ENCODE measurements at places on chromosomes 6 and 20. TPM values are rescaled to one million over a fixed set of nuclear protein-coding genes. Genes with fewer than 3 reads are reported as not detected.

- no peaks in the 10 kb centered on the region for H3K27me3 ChIP-seq
- no peak overlapping the region for H3K4me3 ChIP-seq
- H3K4me1 ChIP-seq, result no peaks in the 10 kb centered on the region
- DNase-seq, result no peak
- no peak overlapping the region for H3K27ac ChIP-seq
These were observed 711.9 kb upstream of the EPHA7 start for GRCh38 chr6:94131271-94131670.

DNA sequence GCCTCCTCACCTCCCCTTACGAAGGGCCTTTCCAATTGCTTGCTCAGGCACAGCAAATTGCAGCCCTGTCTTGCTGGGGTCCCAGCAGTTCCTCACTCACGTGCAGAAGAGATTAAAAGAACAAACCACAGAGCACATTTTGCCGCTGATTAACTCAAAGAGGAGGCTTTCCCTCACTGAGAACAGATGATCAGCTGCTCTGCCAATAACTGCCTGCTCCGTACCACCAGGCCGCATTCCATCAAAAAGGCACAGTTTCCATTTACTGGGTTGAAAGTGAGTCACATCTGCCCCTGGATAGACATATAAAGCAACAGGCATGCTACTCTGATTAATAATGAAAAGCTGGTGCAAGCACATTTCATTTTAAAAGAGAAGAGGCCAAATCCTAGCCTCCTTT lies 446.8 kb downstream of the PTPRT start:
- H3K4me3 ChIP-seq, result no peak overlapping the region
- H3K4me1 ChIP-seq, result no peaks in the 10 kb centered on the region
- no peaks in the 10 kb centered on the region for H3K27me3 ChIP-seq
- H3K27ac ChIP-seq, result no peak overlapping the region
- no peak for DNase-seq

GRCh38 chr20:3165473-3166337 lies 6.0 kb upstream of the FASTKD5 start:
- peaks cover 1% of the 10 kb centered on the region for H3K27me3 ChIP-seq
- no peaks in the 10 kb centered on the region for H3K4me1 ChIP-seq
- no peak overlapping the region for H3K4me3 ChIP-seq
- no peak for DNase-seq
- no peak overlapping the region for H3K27ac ChIP-seq

GRCh38 chr6:154749341-154749740 lies 16.1 kb downstream of the SCAF8 start:
- no peaks in the 10 kb centered on the region for H3K36me3 ChIP-seq
- no peaks in the 10 kb centered on the region for H3K4me1 ChIP-seq
- no peak for DNase-seq
- no peak overlapping the region for H3K27ac ChIP-seq

DNA sequence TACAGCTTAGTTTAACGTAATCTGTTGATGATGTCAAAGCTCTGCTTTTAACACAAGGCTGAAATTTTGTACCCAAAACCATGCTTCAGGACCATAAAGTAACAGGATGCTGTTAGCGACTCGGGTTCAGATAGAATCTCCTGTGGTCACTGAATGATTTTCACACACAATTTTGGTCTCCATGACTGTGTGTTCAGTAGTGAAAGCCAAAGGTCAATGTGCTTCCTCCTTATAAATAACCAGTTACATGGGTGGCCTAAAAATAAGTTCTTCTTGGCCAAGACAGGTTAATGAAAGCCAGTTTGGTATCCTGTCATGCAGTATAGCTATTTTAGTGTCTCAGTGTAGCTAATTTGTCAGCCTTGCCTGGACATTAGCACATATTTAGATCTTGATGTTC lies 19.1 kb upstream of the LOC128125822 start:
- no peaks in the 10 kb centered on the region for H3K27me3 ChIP-seq
- H3K4me1 ChIP-seq, result peaks cover 11% of the 10 kb centered on the region
- no peak overlapping the region for H3K4me3 ChIP-seq
- H3K27ac ChIP-seq, result no peak overlapping the region

DNA sequence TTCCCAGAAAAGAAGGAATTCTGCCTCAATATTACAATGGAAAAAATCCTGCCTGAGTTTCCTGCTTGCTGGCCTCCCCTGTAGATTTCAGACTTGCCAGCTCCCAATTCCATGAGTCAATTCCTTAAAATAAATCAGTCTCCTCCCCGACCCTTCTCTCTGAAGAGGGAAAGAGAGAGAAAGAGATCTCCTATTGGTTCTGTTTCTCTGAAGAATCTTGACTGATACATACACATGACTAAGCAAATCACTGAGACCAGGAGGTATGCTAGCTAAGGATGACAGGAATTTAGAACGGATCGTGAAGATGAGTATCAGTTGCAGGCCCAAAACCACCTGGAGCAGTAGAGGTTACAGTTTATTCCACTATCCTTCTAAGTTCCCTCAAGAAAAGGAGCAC lies 11.3 kb upstream of the RBM24 start:
- no peaks in the 10 kb centered on the region for H3K4me1 ChIP-seq
- no peak overlapping the region for H3K27ac ChIP-seq
- no peaks in the 10 kb centered on the region for H3K36me3 ChIP-seq
- DNase-seq, result no peak

DNA sequence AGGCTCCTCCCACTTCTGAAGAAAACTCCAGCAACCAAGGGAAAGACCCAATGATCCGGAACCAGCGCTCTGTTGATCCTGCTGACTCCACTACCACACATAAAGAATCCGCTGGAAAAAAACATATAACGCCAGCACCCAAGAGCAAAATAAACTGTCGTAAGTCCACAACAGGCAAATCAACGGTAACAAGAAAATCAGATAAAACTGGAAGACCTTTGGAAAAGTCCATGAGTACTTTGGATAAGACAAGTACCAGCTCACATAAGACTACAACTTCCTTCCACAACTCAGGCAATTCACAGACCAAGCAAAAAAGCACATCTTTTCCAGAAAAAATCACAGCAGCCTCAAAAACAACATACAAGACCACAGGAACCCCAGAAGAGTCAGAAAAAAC lies 8.0 kb downstream of the MUCL3 start:
- H3K4me1 ChIP-seq, result peaks cover 12% of the 10 kb centered on the region
- no peak for DNase-seq
- no peaks in the 10 kb centered on the region for H3K27me3 ChIP-seq
- no peaks in the 10 kb centered on the region for H3K36me3 ChIP-seq
- no peak overlapping the region for H3K4me3 ChIP-seq

DNA sequence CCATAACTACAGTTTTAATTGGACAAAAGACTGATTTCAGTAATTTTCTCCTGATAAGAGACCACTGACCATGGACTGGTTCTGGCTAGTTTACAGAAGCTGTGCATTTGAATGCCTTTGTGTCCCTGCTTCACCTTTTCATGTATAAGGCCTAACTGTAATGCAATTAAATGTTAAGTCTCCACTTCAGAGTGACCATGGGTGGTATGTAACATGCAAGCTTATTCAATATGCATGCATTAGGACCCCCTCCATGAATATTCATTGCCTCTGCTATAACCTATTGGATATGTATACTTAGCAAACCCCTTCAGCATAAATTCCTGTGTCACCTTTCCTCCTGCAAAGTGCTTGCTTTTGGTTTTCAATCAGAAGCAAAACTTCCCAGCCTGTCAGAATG lies 2.2 kb downstream of the UBD start:
- H3K27ac ChIP-seq, result no peak overlapping the region
- DNase-seq, result no peak

GRCh38 chr6:138907167-138907566 lies 80.9 kb downstream of the REPS1 start:
- H3K4me1 ChIP-seq, result no peaks in the 10 kb centered on the region
- peaks cover 13% of the 10 kb centered on the region for H3K36me3 ChIP-seq
- H3K4me3 ChIP-seq, result no peak overlapping the region
- H3K27me3 ChIP-seq, result no peaks in the 10 kb centered on the region
- DNase-seq, result no peak

DNA sequence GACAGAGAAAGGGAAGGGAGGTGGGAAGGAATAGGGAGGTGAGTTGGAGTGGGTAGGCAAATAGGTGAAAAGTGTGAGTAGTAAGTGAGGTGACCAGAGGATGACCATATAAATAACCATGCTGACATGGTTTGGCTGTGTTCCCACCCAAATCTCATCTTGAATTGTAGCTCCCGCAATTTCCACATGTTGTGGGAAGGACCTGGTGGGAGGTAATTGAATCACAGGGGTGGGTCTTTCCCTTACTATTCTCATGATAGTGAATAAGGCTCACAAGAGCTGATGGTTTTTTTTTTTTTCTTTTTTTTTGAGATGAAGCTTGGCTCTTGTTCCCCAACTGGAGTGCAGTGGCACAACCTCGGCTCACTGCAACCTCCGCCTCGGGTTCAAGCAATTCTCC lies 21.5 kb upstream of the SMIM13 start:
- H3K27me3 ChIP-seq, result no peaks in the 10 kb centered on the region
- H3K36me3 ChIP-seq, result no peaks in the 10 kb centered on the region
- H3K27ac ChIP-seq, result no peak overlapping the region

GRCh38 chr6:144189351-144189750 lies 39.0 kb downstream of the STX11 start:
- H3K4me1 ChIP-seq, result no peaks in the 10 kb centered on the region
- no peaks in the 10 kb centered on the region for H3K27me3 ChIP-seq
- peaks cover 12% of the 10 kb centered on the region for H3K36me3 ChIP-seq
- H3K27ac ChIP-seq, result no peak overlapping the region
- DNase-seq, result no peak

DNA sequence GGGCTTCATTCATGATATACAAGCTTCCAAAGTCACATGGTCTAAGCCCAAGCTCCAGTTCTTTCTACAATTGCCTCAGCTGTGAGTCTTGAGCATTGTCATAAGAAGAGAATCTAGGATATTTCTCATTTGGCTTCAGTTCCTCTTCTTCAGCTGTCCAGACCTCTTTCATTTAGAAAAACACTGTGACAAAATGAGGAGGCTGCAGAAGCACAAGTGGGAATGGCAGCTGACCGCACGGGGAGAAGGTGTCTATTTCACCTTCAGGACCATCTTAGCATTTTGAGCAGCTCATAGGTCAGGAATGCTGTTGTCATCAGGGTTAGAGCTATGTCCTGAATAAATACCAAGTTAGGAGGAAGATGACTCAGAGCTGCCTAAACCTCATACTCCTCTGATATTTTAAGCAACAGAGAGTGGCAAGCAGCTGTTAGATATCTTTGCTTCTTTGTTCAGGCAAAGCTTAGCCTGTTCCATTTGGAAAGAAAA lies 390.1 kb upstream of the CITED2 start:
- no peak overlapping the region for H3K4me3 ChIP-seq
- H3K27ac ChIP-seq, result peak overlapping the region; percentile 35
- no peaks in the 10 kb centered on the region for H3K27me3 ChIP-seq
- no peaks in the 10 kb centered on the region for H3K36me3 ChIP-seq
- DNase-seq, result peak; percentile 66
- peaks cover 9% of the 10 kb centered on the region for H3K4me1 ChIP-seq

GRCh38 chr20:845941-846893 lies 12.7 kb downstream of the FAM110A start:
- H3K4me1 ChIP-seq, result peaks cover 36% of the 10 kb centered on the region
- DNase-seq, result no peak

- no peaks in the 10 kb centered on the region for H3K27me3 ChIP-seq
- peaks cover 3% of the 10 kb centered on the region for H3K36me3 ChIP-seq
- no peak for DNase-seq
- H3K4me1 ChIP-seq, result peaks cover 3% of the 10 kb centered on the region
- no peak overlapping the region for H3K4me3 ChIP-seq
These were observed 256.0 kb downstream of the CDKAL1 start for GRCh38 chr6:20790032-20790791.

DNA sequence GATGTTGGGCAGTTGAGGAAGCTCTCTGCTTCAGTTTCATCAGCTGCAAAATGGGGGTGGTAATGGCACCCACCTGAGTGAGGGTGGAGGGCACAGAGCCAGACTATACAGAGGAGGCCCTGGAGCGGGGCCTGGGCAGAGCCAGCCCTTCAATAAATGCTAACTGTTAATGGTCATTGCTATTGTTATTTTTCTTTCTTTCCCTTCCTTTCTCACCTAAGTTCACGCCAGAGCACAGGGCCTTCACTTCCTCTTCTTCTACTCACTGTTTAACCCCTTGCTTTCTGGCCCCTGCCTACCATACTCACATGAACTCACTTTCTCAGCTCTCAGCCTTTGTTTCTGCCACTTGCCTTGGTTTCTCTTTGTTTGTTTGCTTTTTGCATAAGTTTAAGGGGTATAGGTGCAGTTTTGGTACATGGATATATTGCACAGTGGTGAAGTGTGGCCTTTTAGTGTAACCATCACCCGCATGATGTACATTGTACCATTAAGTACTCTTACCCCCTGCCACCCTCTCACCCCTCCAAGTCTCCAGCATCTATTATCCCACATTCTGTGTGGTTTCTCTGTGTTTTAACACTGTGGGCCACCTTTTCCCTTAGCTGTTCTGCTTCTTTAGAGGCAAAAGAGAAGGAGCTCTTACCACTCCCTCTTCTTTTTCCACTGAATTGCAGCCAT lies 7.5 kb upstream of the RREB1 start:
- no peak overlapping the region for H3K4me3 ChIP-seq
- H3K4me1 ChIP-seq, result peaks cover 7% of the 10 kb centered on the region
- no peaks in the 10 kb centered on the region for H3K36me3 ChIP-seq

- no peaks in the 10 kb centered on the region for H3K27me3 ChIP-seq
- H3K36me3 ChIP-seq, result no peaks in the 10 kb centered on the region
- no peaks in the 10 kb centered on the region for H3K4me1 ChIP-seq
- H3K4me3 ChIP-seq, result no peak overlapping the region
These were observed 229.6 kb downstream of the EYA2 start for GRCh38 chr20:47124181-47124717.

GRCh38 chr20:532530-532929 lies 11.1 kb downstream of the CSNK2A1 start:
- H3K4me1 ChIP-seq, result peaks cover 10% of the 10 kb centered on the region
- no peaks in the 10 kb centered on the region for H3K27me3 ChIP-seq
- no peaks in the 10 kb centered on the region for H3K36me3 ChIP-seq
- no peak overlapping the region for H3K27ac ChIP-seq
- no peak for DNase-seq
- no peak overlapping the region for H3K4me3 ChIP-seq

DNA sequence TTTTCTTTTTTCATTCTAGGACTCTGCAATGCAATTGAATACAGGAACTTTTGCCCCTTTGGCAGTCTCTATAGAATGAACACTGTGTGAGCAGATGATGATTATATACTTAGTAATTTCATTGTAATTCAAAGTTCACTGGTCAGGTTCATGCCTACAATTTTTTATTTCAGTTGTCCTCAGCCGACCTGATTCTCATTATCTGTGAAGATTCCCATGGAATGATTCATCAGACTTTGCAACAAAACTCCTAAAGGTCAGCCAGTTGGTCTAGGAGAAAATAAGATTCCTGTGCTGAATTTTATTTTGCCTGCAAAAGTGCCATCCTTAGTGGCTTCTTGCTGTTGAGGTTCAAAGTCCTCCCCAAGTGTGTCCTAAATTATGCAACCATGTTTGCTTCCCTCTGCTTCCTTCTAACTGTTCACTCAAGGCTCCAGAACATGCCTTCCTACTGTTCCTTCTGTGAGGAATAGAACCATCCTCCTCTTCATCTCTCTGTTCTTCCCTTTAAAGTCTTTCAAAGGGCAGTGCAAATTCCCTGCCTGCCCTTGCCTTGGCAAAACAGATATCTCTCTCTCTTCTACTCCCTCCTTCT lies 194.2 kb upstream of the CNR1 start:
- DNase-seq, result no peak
- no peak overlapping the region for H3K4me3 ChIP-seq
- no peaks in the 10 kb centered on the region for H3K4me1 ChIP-seq
- no peaks in the 10 kb centered on the region for H3K27me3 ChIP-seq

CCN6 gene
- total RNA-seq, result not detected

TAAR5 gene
- total RNA-seq, result not detected

LAMP5 gene
- total RNA-seq, result 0.54 TPM

SOD2 gene
- total RNA-seq, result 50.5 TPM

RIPOR2 gene
- 37.9 TPM for total RNA-seq

MAP7 gene
- total RNA-seq, result 0.21 TPM

MUCL3 gene
- 0.28 TPM for total RNA-seq
